Right ventricle myocardium superior (tissue), 1 donor: ENCODE measurements at places on chromosomes 16 and 17.

DNA sequence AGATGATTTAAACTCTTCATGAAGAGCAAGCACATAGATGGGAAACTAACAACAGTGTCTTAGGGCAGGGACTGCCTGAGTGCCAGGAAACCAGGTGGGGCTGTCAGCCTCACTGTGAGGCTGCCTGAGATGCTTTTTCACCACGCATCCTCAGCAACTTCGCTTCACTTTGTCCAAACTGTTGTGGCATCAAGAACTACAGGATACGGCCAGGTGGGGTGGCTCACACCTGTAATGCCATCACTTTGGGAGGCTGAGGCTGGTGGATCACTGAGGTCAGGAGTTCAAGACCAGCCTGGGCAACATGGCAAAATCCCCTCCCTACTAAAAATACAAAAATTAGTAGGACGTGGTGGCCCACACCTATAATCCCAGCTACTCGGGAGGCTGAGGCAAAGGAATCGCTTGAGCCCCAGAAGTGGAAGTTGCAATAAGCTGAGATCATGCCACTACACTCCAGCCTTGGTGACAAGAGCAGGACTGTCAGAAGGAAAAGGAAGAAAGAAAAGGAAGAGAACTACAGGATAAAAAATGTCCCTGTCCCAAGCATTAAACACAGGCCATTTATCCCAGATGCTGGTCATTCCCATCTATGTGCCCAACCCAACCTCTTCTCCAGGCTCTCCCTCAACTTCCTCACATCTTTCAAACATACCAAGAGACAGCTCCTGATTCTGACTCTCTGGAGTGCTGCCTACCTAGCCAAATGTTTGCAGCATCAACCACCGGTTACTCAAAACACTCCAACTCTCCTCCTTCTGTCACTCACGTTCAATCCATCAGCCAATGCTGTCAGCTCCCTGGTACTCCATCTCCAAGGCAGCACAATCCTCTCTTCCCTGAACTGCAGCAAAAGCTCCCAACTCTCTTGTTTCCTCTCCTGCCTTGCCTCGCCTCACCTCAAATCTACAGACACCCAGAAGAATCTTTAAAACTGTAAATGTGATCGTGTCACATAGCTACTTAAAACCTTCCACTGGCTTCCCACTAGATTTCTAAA lies 1.6 kb downstream of the EIF4A3 start:
- no peak for DNase-seq

DNA sequence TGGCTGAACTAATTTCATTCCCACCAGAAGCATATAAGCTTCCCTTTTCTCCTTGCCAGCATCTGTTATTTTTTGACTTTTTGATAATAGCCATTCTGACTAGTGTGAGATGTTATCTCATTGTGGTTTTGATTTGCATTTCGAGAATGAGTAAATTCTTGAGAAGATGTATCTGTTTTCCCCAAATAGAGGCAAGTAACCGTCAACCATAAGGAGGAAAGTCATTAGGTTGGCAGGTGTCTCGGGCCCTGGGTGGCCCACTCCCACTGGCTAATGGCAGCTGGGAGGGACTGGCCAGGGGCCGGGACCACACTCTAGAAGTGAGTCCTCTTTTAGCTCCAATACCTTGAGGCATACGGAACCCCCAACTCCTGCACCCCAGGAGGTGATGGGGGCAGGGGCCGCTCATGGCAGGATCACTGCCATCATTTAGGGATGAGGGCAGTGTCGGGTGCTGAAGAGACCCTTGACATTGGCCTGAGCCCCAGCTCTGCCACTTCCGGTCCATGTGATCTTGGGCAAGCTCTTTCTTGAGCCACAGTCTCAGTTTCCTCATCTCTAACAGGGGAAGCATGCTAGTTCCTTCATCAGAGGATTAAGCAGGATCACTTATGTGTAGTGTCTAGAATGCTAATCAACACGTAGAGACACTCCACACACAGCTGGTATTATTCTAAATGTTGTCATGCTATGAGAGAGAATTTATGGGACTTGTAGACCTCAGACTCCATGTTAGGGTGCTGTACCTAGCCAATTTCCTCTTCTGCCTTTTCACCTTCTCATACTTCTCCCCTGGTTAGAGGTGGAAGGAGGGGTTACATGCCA lies 44.3 kb downstream of the RGS9 start:
- no peak for DNase-seq

DNA sequence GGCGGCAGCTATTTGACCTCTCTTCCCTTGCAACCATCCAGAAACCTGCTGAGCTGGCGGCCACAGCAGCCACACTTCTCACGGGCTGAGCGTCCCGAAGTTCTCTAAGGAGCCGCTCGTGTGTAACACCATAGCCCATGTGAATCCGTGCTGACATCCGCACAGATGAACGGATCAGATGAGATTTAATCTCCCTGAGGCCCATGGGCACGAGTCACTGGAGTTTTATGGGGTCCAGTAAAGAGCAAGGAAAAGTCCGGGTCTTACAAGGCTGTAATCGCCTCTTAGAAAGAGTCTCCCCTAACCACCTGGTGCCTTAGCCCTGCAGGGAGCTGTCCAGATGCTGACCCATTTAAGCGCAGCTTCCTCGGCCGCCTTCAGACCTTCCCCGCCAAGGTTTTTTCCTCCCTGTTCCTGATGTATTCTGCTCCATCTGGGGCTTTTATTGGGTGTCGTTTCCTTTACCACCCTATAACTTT lies 5.5 kb upstream of the CACNG5 start:
- DNase-seq = no peak

GRCh38 chr17:19546289-19547065 lies 12.8 kb downstream of the SLC47A1 start:
- peak; percentile 61 for DNase-seq

- peak; percentile 61 for DNase-seq
These were observed 134.6 kb downstream of the GAS7 start for GRCh38 chr17:10063730-10064241.
